ENCODE measurements at places on chromosomes 4 and X.

DNA sequence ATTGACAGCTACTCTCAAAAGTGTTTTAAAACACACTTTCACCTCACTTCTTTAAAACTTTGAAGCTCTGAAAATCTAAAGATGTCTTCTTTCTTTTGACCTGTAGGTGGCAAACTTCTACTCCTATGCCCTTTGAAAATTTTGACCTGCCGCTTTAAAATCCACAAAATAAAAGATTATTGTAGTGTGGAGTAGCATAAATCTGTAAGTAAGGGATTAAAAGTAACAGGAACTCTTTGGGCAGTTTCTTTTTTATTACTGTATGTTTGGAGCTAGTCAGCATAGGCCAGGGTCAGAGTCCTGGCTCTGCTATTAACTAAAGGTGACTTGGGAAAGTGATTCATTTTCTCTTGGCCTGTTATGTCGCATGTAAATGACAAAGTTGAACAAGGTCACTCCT lies 25.5 kb downstream of the BBS12 start:
- no peak for DNase-seq

DNA sequence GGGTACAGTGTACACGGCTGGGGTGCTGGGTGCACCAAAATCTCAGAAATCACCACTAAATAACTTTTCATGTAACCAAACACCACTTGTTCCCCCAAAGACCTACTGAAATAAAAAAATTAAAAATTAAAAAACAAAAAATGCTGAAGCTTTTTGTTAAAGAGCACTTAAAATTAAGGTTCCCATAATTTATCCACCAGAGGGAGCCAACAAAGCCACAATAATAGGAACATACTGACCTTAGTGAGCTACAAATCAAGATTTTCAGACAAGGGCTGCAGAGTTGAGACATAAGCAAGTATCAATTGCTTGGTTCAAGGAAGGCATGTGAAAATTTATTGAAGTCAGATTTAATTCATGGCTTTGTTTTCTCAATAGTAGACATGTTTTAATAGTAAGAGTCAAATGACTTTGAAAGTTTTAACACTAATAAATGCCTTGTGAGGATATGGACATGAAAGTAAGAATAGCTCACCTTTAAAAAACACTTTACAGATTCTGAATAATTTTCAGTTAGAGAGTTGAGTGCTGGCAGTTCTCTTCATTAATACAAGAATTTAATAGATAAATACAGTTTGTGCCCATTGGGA lies 43.0 kb upstream of the SCOC start:
- no peak for DNase-seq

DNA sequence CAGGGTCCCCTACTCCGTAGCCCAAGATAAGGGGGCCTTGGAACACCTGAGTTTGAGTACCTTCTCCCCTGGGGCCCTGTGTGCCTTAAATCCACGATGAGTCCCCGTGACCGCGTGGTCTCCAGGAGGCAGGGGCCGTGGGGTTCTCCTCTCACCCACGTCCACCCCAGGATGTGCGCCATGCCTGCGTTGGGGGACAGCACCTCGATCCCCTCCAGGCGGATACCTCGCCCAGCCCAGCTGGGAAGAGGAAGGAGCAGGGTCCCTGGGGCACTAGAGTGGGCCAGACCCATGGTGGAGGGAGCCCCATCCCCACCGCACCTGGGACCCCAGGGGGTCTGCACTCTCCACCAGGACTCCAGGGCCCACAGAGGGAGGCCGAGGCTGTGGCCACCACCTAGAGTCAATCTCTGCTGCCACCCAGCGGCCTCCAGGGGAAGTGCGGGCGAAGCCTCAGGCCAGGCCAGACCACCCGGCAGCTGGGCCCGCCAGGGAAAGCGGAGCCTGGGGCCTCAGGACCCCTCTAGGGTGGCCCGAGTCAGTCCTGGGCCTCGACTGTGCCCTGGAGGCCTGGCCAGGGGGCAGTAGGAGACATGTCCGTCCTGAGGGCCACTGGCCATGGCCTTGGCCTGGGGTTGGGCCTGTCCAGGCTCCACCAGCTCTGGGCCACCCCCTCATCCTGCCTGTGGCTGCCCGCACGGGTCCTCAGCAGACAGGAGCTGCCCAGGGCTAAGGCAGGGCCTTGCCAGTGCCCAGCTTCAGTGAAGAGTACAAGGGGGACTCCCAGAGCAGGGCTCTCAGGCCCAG lies 55.0 kb downstream of the FAM53A start:
- DNase-seq, result peak; percentile 79

DNA sequence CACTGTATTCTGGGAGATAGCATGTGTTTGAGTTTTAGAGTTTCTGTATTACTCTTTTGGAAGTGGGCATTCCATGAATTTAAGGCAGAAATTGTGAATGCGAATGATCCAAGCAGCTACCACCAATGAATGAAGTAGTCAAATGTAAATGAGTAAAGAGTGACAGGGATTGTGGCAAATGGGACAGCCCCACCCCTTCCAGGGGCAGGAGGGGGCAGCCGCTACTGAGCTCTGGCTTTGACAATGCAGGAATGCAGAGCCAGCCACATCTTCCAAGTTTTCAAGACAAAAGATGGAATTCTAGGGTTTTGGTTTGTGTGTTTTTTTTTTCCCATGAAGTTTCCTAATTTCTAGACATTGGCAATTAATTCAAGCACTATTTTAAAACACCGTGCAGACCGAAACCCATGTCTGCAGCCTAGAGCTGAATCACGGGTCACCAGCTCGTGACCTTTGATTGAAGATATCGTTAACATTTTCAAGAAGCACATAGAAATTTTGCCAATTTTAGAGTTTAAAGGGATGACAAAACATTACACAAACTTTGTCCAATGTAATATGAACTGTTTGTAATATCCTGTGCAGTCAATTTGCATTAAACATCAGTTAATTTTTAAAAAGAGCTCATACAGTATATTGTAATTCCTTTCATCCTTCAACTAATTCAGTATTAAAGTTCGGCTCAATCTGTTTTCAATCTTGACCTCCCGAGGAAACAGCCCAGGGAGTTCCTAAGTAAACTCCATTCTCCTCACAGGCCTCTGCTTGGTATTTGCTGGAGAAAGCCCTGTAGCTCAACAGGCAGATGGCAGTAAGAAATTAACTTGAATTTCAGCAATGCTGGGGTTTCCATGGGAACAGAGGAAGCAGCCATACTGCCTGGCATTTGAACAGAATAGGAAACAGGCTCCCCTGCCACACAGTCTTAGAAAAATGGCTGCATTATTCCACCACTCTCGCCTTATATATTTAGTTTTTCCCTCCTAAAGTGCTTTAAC lies 83.4 kb downstream of the UCHL1 start:
- DNase-seq, result peak; percentile 69

- DNase-seq, result no peak
Observed at GRCh38 chrX:133188631-133189030, 29.5 kb downstream of the TFDP3 start.

GRCh38 chr4:114417214-114417613 lies 181.4 kb upstream of the UGT8 start:
- DNase-seq, result no peak

GRCh38 chr4:16118090-16118489 lies 34.3 kb upstream of the PROM1 start:
- DNase-seq, result no peak

DNA sequence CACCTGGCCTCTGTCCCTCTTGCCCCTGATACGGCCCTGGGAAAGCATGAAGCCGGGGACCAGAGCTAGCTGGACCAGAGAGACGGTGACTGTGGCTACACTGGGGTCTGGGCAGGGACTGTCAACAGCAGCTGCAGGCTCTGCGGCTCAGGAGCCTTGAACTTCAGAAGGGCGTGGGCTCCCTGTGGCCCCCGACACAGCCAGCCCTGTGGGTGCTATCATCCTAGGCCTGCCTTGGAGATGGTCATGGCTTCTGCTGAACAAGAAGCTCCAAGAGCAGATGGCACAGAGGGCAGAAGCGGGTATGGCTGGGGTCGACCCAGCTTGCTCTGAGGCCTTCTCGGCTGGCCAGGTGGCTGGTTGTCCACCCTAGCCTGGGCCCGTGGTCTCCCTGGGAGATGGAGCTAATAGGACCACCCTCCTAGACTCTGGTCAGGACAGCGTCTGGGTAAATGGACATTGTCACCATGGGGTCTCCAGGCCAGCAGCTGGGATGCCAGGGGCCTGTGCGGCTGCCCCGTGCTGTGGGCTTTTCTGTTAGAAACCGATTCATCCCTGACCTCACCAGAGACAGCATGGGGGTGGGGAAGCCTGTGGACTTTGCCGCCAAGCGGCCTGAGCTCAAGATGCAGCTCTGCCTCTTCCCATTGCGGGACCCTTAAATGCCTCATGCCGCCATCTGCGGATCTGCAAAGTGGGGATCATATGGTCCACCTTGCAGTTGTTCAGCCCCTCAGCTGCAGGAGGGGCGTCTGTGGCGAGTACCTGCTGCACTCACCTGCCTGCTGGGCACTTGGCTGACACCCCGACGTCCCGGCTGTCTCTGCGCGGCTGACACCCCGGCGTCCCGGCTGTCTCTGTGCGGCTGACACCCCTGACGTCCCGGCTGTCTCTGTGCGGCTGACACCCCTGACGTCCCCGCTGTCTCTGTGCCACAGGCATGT lies 21.1 kb downstream of the CPZ start:
- DNase-seq, result no peak

DNA sequence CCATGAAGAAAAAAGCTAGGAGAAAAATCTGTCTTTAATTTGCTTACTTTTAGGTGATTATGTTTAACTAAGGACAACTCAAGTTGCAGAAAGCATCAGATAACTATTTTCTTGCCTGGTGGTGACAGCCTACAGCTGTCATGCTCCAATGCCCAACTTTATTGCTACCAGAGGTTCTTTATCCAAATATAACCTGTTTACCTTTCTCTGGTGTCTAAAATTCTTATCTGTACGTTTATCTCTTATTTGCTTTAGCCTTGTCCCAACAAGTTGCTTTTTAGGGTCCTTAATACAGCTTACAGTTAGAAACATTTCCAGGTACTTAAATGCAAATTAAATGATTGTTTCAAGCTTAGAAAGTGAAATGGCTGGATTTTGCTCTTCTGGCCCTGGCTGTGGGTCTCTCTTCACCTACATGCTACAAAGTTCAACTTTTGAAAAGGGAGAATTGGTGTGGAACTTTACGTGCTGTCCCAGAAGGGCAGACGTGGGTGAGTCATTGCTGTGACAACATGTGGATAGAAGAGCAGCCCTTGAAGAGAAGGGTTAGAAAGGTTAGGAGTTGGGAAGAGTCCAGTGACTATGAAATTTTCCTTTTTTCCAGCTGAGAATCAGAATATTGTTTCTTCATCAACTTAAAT lies 60.7 kb downstream of the HPGD start:
- no peak for DNase-seq

- no peak for DNase-seq
Observed at GRCh38 chr4:17535242-17535641, 20.3 kb downstream of the CLRN2 start.

DNA sequence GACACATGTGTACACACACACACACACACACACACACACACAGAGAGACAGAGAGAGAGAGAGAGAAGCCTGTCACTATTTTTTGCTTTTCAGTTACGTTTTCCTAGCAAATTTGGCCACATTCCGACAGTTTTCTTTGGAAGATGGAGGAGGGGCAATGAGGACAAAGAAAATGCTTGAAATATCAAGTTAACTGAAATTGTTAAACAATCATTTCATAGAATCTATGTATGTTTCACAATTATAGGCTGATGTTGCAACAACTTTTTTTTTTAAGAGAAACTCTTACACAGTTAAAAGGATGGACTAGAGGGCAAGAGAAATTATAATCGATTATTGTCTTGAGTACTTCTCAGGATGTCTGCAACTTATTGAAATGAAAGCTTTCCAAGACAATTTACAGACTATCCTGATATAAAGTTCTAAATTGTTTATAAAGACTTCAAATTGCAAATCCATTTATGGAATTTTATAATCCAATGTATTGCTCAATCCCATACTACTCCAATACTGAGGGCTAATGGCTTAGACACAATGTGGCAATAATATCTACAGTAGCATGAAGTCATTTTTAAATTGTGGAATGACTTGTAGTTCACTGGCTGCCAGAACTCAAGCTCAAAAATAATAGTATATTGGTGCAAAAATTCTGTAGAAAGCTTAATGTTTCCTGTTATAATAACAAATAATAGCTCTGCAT lies 647.0 kb upstream of the PCDH7 start:
- no peak for DNase-seq

- DNase-seq, result no peak
Observed at GRCh38 chr4:104577405-104577804, 82.7 kb upstream of the CXXC4 start.

- no peak for DNase-seq
Observed at GRCh38 chr4:124934916-124935315, 222.4 kb upstream of the ANKRD50 start.

DNA sequence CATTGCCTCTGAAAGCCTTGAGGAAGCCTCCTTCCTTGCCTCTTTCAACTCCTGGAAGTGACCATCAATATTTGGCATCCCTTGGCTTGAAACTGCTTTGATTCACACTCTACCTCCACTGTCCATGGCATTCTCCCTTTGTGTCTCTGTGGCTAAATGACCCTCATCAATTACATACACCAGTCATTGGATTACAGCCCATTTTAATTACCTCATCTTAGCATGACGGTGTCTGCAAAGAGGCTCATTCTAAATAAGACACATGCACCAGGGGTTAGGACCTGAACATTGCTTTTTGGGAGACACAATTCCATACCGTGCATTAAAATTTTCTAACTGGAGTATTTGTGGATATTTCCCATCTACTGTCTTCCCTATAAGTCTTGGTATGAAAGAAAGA lies 60.7 kb upstream of the FAM9A start:
- DNase-seq, result no peak

DNA sequence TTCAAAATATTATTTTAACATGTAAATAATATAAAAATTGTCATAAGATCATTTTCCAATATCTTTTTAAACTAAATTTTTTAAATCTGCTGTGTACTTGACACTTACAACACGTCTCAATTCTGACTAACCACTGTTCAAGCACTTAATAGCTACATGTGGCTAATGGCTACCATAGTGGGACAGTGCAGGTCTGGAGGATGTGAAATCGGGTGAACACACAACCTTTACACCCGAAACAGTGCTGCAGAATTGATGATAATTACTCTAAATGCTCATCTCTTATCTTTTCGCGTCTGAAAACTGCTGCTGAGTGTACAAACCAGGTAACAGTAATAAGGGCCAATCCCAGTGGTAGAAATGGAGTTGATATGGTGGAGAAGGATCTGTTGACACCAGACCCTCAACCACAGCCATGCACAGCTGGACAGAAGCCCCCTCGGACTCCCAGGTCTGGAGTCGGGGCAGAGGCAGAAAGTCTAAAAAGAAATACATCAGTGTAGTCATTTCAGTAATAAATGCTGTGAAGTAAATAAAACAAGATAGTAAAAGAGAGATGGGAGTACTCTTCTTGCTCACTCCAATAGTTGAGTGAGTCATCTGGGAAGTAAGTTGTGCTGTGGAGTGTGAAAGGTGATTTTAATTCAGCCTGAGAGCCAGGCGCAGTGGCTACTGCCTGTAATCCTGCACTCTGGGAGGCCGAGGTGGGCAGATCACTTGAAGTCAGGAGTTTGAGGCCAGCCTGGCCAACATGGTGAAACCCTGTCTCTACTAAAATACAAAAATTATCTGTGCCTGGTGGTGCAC lies 150.0 kb downstream of the CBR4 start:
- DNase-seq, result no peak

GRCh38 chr4:78437608-78438088 lies 113.9 kb upstream of the ANXA3 start:
- no peak for DNase-seq
